Left ventricle myocardium inferior (tissue), 1 donor: ENCODE measurements at places on chromosomes 13 and 19. TPM values are rescaled to one million over a fixed set of nuclear protein-coding genes. Genes with fewer than 3 reads are reported as not detected.

RASA3 gene
- total RNA-seq = 9.5 TPM

MAP4K1 gene
- total RNA-seq = 1.6 TPM

GIPR gene
- total RNA-seq = 4.7 TPM

SLC25A41 gene
- 0.16 TPM for total RNA-seq

S1PR4 gene
- 0.60 TPM for total RNA-seq

ZNF229 gene
- 5.3 TPM for total RNA-seq

FPR1 gene
- 4.5 TPM for total RNA-seq

ZNF324B gene
- 3.1 TPM for total RNA-seq

ZNF211 gene
- 10.0 TPM for total RNA-seq

DACT3 gene
- 18.3 TPM for total RNA-seq

PIP5K1C gene
- total RNA-seq = 31.6 TPM

SBK2 gene
- total RNA-seq = 6.5 TPM

KIR3DL1 gene
- not detected for total RNA-seq

IFNL1 gene
- total RNA-seq = not detected

SHC2 gene
- total RNA-seq = 11.3 TPM

PCSK4 gene
- 1.3 TPM for total RNA-seq
